ENCODE measurements at places on chromosomes 3 and 15. TPM values are rescaled to one million over a fixed set of nuclear protein-coding genes. Genes with fewer than 3 reads are reported as not detected.

SH3GL3 gene
- total RNA-seq: 3.5 TPM

ITPR1 gene
- 19.3 TPM for total RNA-seq

PRSS50 gene
- total RNA-seq: not detected

GREM1 gene
- total RNA-seq: not detected

RLBP1 gene
- total RNA-seq: not detected

CD96 gene
- total RNA-seq: 0.07 TPM

CLDN16 gene
- total RNA-seq: not detected

MESP2 gene
- not detected for total RNA-seq

GRK7 gene
- total RNA-seq: not detected

AGTR1 gene
- total RNA-seq: 0.07 TPM
